ENCODE measurements at places on chromosomes 12 and 14.

- H3K4me3 ChIP-seq = no peak overlapping the region
- H3K36me3 ChIP-seq = no peaks in the 10 kb centered on the region
- no peaks in the 10 kb centered on the region for H3K27me3 ChIP-seq
These were observed 172.8 kb upstream of the DYRK2 start for GRCh38 chr12:67475725-67476124.

DNA sequence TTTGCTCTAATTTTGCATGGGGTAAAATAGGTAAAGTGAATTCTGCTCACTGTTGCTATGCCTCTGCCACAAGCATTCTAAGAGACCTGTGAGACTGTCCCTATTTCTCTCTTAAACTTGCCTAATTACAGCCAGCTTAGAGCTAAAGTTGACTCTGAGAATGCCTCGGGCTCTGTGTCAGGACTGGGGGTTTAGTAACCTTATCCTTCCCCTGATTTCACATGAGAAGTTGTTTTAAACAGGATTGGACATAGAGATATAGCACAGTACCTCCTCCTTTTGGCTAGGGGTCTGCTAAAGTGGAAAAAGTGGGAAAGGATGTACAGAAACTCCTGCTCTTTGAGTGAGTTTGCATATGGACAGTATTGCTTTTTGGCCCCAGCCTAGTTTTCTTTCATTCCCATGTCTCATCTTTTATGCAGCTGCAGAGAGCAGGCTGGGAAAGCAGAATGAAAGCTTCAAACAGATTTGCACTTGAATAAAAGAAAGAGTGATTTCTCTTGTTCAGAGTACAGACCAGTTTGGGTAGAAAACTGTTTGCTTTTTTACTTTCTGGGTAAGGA is 122.0 kb downstream of the RAD51B start:
- H3K27ac ChIP-seq = peak overlapping the region; percentile 78
- no peaks in the 10 kb centered on the region for H3K36me3 ChIP-seq
- no peak for DNase-seq
- H3K4me1 ChIP-seq = peaks cover 65% of the 10 kb centered on the region

- H3K27me3 ChIP-seq = no peaks in the 10 kb centered on the region
- H3K27ac ChIP-seq = no peak overlapping the region
- H3K36me3 ChIP-seq = no peaks in the 10 kb centered on the region
- peaks cover 14% of the 10 kb centered on the region for H3K4me1 ChIP-seq
These were observed 91.9 kb upstream of the OVCH1 start for GRCh38 chr12:29589286-29589820.

- H3K27me3 ChIP-seq = no peaks in the 10 kb centered on the region
- peak overlapping the region; percentile 29 for H3K27ac ChIP-seq
- H3K36me3 ChIP-seq = no peaks in the 10 kb centered on the region
- no peak overlapping the region for H3K4me3 ChIP-seq
These were observed 123.8 kb downstream of the ZFP36L1 start for GRCh38 chr14:68669111-68669511.
